ENCODE measurements at places on chromosomes 6 and 20.

- no peak for DNase-seq
Measured at GRCh38 chr6:137145421-137145820, 28.0 kb downstream of the IL22RA2 start.

GRCh38 chr6:143037470-143037869, 23.2 kb upstream of the AIG1 start:
- no peak for DNase-seq

GRCh38 chr6:108650325-108650724, 89.6 kb downstream of the FOXO3 start:
- no peak for DNase-seq

DNA sequence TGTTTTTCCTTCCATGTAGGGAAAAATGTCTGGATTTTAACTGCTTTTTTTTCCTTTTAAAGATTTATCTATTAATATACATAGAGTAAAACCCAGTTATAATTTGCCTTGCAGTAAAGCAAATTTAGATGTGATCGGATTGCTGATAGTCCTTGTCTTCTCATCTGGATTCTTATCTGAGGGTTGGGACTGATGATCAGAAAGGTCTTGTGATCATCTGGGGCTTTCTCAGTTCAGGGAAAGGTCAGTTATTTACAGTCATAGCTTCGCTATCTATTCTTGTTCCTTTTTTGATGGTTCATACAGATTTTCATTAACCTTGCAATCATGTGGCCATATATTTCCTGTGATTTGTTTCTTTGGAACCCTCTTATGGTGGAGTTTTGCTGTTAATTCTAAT, 63.8 kb upstream of the CLDN20 start:
- DNase-seq, result no peak

DNA sequence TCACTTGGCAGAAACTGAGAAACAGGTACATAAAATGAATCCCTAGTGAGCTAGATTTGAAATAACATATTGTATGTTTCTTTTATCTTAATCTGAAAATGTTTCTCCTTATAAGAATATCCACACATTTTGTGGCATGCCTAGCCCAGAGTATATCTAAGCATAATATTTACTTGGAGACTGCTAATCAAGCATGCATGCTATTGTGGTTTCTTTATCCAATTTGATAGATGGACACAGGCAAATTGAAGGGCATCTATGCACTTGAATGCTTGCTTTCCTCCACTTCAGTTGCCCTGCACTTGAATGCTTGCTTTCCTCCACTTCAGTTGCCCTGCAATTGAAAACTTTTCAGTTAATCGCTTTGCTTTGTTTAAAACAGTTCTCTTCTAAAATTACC, 729.8 kb downstream of the TBC1D32 start:
- no peak for DNase-seq

GRCh38 chr6:46556053-46556452, 64.8 kb upstream of the RCAN2 start:
- no peak for DNase-seq

Data from neuronal stem cell (in vitro differentiated cells).